ENCODE measurements at places on chromosomes 5 and 9. TPM values are rescaled to one million over a fixed set of nuclear protein-coding genes. Genes with fewer than 3 reads are reported as not detected.

DNA sequence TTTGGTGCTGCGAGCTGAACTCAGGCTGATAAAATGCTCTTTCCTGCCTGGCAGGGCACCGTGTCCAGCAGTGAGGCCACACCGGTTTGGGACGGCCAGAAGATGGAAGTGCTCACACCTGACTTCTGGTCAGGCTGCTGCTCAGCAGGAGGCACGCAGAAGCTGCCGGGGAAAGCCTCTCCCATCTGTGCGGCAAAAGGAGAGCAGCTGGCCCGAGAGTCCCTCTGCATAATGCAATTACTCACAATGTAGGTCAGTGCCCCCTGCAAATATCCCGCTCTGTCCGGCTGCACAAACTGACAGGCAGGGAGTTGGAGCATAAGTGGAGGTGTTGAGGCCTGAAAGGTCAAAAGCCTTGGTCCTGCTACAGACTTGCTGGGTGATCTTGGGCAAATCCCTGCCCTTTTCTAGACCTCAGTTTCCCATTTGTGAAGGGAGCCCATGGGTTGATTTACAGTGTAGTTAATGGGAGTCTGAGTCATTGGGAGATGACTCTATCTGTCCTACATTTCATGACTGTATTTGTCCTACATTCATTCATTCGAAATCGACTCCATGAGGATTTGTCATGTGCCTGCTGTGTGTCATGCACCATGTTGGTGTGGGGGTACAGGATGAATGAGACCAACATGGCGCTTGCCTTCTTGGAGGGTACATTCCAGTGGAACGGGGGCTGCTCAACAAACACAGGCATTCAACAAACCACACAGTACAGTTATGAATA, 61.8 kb upstream of the TBC1D2 start:
- H3K4me3 ChIP-seq: no peak overlapping the region
- H3K4me1 ChIP-seq: no peaks in the 10 kb centered on the region
- H3K36me3 ChIP-seq: no peaks in the 10 kb centered on the region
- DNase-seq: no peak
- no peaks in the 10 kb centered on the region for H3K27me3 ChIP-seq
- no peak overlapping the region for H3K27ac ChIP-seq

DNA sequence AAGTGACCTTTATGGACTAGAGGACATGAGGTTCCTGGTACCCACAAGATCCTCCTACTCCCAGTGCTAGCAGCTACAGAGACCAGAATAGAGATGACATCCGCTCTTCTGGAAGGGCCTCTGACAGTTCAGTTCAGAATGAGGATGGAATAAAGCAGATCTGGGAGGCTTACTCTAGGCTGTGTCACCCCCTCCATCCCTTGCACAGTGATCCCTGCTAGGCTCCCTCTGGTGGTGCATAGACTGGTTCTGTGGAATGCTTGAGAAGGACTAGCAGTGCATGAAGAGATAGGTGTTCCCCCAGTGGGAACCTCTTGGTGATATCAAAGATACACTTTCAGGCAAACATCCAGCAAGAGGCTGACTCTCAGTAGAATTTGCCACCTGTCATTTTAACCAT, 83.0 kb downstream of the NPR3 start:
- H3K27me3 ChIP-seq: no peaks in the 10 kb centered on the region
- no peaks in the 10 kb centered on the region for H3K4me1 ChIP-seq
- H3K36me3 ChIP-seq: no peaks in the 10 kb centered on the region
- H3K27ac ChIP-seq: no peak overlapping the region
- H3K4me3 ChIP-seq: no peak overlapping the region

DNA sequence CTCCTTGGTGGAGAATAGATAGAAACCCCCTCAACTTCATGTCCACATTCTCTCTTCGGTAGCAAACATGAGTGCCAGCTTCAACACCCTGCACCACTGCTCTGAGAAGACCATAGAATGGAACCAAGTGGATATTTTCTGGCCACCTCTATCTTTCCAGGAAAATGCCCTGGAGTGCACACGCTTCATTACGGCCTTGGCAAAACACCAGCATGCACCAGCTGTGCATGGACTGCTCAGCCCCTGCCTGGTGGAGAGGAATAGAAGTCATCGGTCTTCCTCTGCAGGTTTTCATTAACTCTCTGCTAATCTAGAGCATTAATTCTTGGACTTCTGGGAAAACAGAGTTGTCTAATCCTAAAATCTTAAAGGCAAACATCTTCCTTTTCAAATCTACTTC, 211.6 kb upstream of the TMEM161B start:
- H3K4me1 ChIP-seq: no peaks in the 10 kb centered on the region
- no peak overlapping the region for H3K27ac ChIP-seq
- DNase-seq: no peak
- no peaks in the 10 kb centered on the region for H3K36me3 ChIP-seq

The HAVCR2 gene
- total RNA-seq: 4.4 TPM

- no peaks in the 10 kb centered on the region for H3K27me3 ChIP-seq
- H3K4me3 ChIP-seq: no peak overlapping the region
- no peak for DNase-seq
- peaks cover 15% of the 10 kb centered on the region for H3K4me1 ChIP-seq
Observed at GRCh38 chr5:38783011-38783561, 62.7 kb upstream of the OSMR start.

The CCNJL gene
- 26.8 TPM for total RNA-seq

The COL15A1 gene
- 4.6 TPM for total RNA-seq

The PHF24 gene
- total RNA-seq: 0.27 TPM

The SGCD gene
- total RNA-seq: 0.37 TPM

DNA sequence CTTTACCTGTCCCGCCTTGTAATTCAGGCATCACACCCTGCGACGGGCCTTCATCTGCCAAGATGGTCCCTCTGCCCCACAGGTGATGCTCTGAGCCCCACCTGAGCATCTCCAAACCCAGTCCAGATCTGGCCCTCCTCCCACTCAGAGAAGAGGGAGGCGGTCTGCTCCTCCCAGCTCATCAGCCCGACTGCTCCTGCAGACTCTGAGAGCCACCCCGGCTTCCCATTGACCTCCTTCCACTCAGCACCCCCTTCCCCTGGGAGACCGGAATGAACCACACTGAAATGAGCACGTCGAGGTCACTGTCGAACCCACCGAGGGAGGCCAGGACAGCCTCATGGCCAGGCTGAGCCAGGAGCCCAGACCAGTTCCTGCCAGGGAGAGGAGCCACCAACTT, 12.8 kb downstream of the ABO start:
- no peak overlapping the region for H3K4me3 ChIP-seq
- H3K27me3 ChIP-seq: no peaks in the 10 kb centered on the region
- DNase-seq: no peak
- no peak overlapping the region for H3K27ac ChIP-seq
- no peaks in the 10 kb centered on the region for H3K4me1 ChIP-seq

The AGXT2 gene
- total RNA-seq: not detected

DNA sequence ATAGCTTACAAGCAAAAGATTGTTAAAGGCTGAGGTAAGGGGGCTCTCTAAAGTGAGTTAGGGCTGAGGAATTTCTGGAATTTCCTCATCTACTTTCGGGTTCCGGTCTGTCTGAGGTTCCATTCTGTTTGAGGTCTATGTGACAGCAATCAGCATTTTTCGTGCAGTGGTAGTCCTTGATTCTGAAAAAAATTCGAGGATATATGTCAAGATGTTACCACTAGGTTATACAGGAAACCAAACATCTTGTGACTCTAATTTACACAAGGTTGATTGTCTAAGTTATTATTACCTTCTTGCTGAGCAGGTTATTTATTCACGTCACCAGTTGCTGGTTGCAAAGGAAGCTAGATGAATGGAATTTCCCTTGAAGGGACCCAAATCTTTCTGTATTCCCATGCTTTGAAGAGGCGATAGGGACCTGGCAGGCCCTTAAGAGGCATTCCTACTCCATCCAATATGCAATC, 35.2 kb downstream of the RLN2 start:
- H3K36me3 ChIP-seq: no peaks in the 10 kb centered on the region
- H3K27me3 ChIP-seq: no peaks in the 10 kb centered on the region
- no peak for DNase-seq
- no peaks in the 10 kb centered on the region for H3K4me1 ChIP-seq
- H3K4me3 ChIP-seq: no peak overlapping the region
- H3K27ac ChIP-seq: no peak overlapping the region

DNA sequence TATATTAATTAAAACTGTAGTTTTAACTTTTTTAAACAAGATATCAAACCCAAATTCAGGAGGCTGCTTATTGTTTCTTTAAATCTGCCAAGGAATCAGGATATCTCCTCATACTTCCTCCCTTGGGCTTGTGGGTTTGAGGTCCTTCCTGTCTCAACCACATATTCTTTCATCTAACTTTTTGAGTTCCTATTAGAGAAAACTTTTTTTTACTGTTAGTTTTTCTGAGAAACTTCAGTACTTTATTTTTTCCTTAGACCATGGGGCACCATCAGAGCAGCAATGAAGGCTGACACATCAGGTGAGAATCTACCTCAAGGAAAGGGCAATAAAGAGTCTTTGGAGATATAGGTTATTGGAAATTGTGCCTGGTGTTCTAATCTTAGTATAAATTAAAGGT, 56.7 kb downstream of the TSSK1B start:
- H3K4me3 ChIP-seq: no peak overlapping the region
- no peak for DNase-seq
- no peak overlapping the region for H3K27ac ChIP-seq
- H3K4me1 ChIP-seq: no peaks in the 10 kb centered on the region
- no peaks in the 10 kb centered on the region for H3K27me3 ChIP-seq
- H3K36me3 ChIP-seq: no peaks in the 10 kb centered on the region

DNA sequence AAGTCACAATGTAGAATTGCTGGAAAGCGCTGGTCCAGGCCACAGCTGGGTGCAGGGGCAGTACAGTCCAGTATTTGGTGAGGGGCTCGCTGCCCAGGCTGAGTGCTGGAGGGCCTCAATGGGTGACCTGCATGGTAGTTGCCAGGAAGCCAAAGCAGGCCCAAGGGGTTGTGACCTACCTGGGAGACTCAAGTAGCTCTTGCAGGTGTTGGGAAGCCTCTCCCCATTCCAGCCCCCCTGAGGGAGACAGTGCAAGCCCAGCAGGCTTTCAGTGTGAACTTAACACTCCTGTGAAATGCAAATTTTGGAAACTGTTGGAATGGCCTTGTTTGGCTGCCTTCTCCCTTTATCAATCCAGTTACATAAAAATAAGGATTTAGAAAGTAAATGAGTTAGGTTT, 13.9 kb downstream of the KDM4C start:
- no peaks in the 10 kb centered on the region for H3K4me1 ChIP-seq
- no peak overlapping the region for H3K4me3 ChIP-seq
- H3K27me3 ChIP-seq: no peaks in the 10 kb centered on the region
- H3K27ac ChIP-seq: no peak overlapping the region
